SK-N-DZ (cell line): ENCODE measurements at places on chromosomes 6 and 20.

DNA sequence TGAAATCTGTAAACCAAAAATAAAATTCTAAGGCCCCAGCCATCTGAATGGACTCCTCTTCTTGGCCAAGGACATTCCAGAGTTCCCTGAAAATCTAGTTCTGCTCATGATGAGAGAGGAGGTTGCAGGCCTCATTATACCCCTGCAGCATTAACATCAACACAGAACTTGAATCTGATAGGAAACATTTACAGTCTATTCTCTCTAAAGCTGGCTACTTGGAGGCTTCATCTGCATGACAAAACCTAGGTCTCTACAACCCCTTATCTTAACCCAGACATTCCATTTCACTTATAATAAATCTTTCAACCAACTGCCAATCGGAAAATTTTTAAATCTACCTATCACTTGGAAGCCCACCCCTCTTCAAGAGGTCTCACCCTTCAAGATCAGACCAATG is 15.7 kb downstream of the RTN4IP1 start:
- no peak for DNase-seq

- no peak for DNase-seq
Observed at GRCh38 chr6:88964509-88964908, 1.1 kb upstream of the RNGTT start.

- no peak for DNase-seq
Observed at GRCh38 chr6:34295721-34296120, 46.9 kb upstream of the SMIM29 start.

DNA sequence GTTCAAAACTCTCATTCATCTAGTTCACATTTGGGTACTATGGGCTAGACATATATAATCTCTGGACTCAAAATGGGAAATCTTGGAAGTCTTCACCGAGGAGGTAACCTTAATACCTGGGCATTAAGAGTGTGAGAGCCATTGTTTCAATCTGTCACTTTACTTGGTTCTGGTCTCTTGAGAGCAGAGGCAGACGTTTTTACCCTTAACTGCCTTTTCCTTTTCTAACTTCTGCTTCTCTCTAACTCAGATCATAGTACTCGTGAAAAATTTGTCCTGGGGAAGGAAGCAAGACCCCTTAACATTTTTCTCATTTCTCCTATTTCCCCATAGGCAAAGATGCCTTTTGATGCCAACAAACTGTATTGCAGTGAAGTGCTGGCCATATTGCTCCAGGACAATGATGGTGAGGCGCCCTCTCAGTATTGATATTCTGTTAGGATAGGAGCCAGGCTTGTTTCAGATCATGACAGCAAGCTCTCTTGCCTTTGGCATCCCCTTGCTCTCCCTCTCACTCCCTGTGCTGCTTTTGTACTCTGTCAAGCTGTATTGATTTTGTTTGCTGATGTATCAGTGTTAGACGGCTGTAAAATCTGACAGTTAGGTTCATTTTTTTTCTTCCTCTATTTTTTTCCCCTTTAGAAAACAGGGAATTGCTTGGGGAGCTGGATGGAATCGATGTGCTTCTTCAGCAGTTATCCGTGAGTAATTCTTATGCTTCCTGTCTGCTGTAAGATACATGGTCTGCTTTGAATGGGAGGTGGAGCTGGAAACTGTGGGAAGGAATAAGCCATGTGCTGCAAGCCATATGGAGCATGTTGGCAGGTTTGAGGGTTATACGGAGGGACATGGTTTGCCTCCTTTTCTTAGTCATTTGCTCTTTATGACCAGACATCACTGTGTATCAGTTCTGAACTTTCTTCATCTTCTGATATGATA is 83.5 kb downstream of the CTNNBL1 start:
- DNase-seq = no peak

- no peak for DNase-seq
Observed at GRCh38 chr6:163773646-163774045, 359.1 kb downstream of the QKI start.

- no peak for DNase-seq
Observed at GRCh38 chr6:166515072-166515810, 71.2 kb downstream of the RAMACL start.

DNA sequence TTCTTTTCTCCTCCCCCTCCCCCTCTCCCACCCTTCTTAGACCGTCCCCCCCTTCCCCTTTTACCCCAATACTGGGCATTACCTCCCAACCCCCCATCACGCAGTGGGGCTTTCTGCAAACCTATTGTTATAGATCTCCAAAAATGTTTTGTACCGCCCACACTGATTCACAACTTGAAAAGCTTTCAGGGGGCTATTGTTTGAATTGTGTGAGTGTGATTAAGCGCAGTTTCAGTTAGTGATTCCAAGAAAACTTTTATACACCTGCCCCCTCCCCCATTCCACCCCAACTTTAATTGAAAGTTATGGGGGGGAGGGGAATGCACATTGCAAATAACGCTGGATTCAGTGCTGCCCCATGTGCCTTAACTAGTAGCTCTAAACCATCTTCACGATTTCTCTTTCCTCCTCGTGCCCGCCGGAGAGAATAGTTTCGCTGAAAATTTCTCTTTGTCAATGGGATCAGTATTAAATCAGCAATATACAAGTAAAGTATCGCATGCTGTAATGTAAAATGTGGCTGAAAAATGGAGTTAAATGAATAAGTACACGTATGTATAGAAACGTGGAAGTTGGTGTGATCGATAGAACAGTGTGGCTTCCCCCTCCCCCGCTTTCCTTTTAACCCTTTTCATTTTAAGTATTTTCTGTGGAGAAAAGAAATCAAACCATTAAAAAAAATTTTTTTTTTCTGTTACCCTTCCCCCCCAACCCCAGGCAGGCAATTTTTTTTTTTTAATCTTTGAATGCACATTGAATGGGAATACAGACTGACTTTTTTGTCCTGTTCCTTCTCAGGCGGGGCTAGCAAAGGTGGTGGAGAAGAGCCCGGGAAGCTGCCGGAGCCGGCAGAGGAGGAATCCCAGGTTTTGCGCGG is 632 bp downstream of the LIN28B start:
- peak; percentile 62 for DNase-seq

- no peak for DNase-seq
Observed at GRCh38 chr20:10542442-10542841, 107.3 kb downstream of the SLX4IP start.

DNA sequence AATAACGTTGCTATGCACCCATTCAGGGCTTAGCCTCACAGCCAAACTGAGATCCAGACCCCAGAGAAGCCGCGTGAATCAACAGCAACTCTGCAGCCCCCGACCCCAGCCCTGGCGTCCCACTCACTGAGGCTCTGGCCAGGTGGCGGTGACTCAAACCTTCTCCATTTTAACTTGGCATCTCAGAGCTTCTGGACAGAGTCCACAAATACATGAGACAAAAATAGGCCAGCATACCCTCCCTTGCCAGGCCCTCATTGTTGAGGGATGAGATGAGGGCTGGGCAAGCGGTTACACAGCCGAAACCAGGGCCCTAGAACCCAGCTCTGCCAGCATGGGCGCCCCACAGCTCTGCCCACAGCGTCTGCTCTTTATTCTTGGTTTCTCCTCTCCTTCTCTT is 118.4 kb downstream of the MYLK4 start:
- no peak for DNase-seq

- DNase-seq = peak; percentile 36
Observed at GRCh38 chr20:9903048-9903655, 64.3 kb upstream of the PAK5 start.

DNA sequence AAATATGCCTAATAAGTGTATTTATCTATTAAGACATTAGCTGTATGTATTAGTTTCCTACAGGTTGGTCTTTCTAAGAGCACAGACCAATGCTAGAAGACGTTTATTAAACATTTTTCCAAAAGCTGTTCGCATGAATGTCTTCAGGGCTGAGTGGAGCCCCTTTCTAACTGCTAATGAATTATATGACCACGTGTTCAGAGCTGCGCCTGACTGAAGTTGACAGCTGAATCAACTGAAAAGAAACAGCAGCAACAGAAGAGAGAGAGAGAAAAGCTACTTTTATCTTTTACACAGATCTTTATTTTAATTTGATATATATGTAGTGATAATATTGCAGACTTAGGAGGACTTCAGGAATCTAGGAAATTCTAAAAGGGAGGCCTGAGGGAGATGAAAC is 75.2 kb upstream of the ARID1B start:
- peak; percentile 30 for DNase-seq

DNA sequence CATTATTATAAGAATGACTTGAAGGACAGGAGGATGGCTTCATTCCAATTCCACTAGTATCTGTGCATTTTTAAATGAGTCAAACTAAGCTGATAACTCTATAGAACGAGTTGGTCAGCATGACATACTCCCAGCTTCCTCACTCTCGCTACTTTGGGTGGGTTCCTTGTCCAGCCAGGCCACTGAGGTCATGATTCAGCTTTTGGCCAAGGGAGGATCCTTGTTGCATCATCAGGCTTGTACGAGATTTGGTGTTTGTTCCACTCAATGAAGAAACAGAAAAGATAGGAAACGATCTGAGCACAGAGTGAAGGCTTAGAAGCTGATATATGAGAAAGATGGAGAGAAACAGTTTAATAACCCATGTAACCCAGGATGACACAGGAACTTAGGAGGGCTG is 19.8 kb downstream of the NEDD9 start:
- DNase-seq = no peak

DNA sequence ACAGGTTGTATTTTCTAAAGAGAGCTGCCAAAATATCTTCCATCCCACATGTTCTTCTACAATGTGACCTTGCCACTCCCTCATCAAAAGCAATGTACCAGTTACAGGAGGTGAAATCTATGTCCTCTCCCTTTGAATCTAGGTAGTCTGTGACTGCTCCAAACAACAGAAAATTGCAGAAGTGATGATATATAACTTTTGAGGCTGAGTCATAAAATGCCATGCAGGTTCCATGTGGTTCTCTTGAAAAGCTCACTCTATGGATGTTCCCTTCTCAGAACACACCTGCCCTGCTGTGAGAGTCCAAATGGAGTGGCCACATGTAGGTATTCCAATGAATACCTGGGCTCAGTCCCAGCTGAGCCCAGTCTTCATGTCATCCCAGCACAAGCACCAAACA is 16.9 kb upstream of the PHIP start:
- no peak for DNase-seq

GRCh38 chr6:11190625-11191245 is 41.7 kb downstream of the NEDD9 start:
- no peak for DNase-seq

DNA sequence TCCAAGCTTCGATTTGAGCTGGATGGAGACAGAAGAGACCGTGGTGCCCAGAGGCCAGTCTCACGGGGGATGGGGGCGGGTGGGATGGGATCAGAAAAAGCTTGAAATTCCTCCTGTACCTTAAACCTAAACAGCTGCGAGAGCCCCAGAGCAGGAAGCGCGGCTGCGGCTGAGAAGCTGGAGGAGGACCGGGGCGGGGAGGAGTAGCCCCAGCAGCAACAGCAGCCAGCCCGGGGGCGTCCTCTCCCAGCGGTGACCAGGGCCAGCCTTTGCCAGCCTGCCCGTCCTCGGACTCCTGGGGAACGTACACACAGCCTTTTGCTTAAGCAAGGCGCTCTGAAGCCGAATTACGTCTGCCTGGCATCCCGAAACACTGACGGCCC is 17.4 kb upstream of the PRDM13 start:
- DNase-seq = no peak

- no peak for DNase-seq
Observed at GRCh38 chr20:63534427-63534830, 2.7 kb downstream of the PTK6 start.

DNA sequence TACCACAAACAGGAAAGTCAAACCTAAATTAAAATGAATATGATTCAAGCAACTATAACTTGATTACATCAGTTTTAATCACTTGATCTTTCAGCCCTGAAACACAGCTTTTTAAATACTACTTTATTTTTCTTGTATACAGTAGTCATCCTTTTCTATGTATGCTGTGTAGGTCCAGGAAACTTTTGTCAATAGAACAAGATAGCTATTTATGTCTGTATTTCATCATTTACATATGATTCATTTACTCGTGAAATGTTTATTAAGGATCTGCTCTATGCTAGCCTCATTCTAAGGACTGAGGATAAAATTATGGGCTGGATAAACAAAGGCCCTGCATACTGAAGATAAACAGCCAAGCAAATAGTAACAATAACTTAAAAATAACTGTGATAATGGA is 930.2 kb downstream of the TFAP2A start:
- DNase-seq = no peak

GRCh38 chr6:37099442-37099841 is 70.5 kb upstream of the PIM1 start:
- no peak for DNase-seq

GRCh38 chr6:72792692-72793091 is 170.8 kb downstream of the KCNQ5 start:
- no peak for DNase-seq

DNA sequence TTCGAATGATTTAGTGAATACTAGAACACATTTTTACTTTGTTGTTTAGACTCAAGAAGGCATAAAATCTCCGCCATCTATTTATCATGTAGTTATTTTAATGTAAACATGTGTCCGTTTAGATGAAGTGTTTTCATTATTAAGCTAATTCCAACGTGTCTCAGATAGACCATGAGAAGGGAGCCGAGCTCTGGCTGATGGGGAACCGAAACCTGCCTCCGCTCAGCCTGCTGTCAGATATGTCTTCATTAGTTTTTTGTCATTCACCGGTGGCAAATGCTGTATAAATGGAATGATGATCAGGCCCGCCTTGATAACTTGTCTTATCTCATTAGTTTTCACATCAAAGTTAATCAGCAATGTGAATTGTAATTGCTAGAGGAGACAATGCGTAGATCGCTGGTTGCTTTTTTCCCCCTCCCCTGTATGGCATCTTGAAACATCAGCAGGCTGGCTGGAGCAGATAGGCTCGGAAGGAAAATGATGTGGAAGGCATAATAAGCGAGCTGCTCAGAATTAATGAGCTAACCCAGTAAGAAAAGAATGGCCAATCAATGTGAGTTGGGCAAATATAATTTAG is 136.4 kb downstream of the LINC00237 start:
- no peak for DNase-seq

DNA sequence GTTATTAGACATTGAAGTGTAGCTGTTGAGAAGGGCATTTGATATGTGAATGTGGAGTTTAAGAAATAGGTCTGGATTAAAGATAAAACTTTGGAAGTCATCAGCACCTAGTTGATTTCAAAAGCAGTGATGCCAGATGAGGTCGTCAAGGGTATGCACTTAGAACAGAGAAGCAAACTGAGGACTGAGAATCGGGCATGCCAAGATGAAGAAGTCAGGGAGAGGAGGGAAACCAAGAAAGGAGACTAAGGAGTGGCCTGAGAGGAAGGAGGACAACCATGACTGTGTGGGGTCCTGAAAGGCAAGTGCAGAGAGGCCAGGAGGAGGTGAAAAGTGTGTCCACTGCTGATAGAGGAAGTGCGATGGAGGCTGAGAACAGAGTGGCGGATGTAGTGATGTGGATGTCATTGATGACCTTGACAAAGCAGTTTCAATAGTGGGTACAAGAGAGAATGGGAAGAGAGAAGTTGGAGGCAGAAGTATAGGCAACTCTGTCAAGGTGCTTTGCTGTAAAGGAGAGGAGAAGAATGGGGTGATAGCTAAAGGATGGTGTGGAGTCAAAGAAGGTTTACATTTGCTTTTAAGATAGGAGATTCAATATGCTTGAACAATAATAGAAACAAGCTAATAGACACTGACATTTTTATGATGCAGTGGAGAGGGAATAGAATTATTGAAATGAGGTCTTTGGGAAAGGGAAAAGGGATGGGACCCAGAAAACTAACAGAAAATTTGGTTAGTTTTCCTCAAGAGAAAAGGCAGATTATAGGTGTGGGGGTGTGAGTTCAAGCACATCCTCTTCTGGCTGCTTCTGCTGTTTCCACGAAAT is 139.7 kb upstream of the TMEM170B start:
- DNase-seq = no peak

- no peak for DNase-seq
Observed at GRCh38 chr6:130965656-130966055, 97.4 kb downstream of the EPB41L2 start.
